A673 (cell line): ENCODE measurements at places on chromosomes 6 and 20. TPM values are rescaled to one million over a fixed set of nuclear protein-coding genes. Genes with fewer than 3 reads are reported as not detected.

- no peak for DNase-seq
- H3K4me1 ChIP-seq: no peaks in the 10 kb centered on the region
Measured at GRCh38 chr6:3865463-3865862, 16.3 kb downstream of the FAM50B start.

GRCh38 chr6:75437421-75437891, 56.1 kb downstream of the FILIP1 start:
- no peaks in the 10 kb centered on the region for H3K36me3 ChIP-seq
- DNase-seq: no peak
- H3K4me1 ChIP-seq: no peaks in the 10 kb centered on the region
- H3K4me3 ChIP-seq: no peak overlapping the region

DNA sequence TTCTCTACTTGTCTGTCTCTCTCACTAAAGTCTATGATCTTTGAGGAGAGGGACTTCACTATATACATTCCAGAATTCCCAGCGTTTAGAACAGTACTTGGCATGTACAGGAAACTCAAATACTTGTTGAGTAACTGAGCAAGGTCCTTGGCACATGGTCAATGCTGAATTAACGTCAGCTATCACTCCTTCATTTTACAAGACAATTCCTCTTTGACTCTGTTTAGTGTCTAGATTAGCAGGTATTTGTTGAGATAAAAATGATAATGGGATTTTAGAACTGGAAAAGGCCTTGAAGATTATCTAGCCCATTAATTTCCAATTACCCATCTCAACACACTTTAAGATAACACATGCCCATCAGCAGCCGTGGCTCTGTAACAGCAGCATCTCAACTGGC, 6.6 kb upstream of the GUCA1B start:
- no peaks in the 10 kb centered on the region for H3K27me3 ChIP-seq
- no peak overlapping the region for H3K27ac ChIP-seq
- no peaks in the 10 kb centered on the region for H3K4me1 ChIP-seq
- DNase-seq: no peak
- H3K36me3 ChIP-seq: peaks cover 1% of the 10 kb centered on the region

GRCh38 chr20:11205769-11206362, 532.1 kb upstream of the JAG1 start:
- no peaks in the 10 kb centered on the region for H3K36me3 ChIP-seq
- H3K4me3 ChIP-seq: no peak overlapping the region
- H3K27ac ChIP-seq: peak overlapping the region; percentile 5
- H3K4me1 ChIP-seq: peaks cover 10% of the 10 kb centered on the region
- DNase-seq: peak; percentile 45

DNA sequence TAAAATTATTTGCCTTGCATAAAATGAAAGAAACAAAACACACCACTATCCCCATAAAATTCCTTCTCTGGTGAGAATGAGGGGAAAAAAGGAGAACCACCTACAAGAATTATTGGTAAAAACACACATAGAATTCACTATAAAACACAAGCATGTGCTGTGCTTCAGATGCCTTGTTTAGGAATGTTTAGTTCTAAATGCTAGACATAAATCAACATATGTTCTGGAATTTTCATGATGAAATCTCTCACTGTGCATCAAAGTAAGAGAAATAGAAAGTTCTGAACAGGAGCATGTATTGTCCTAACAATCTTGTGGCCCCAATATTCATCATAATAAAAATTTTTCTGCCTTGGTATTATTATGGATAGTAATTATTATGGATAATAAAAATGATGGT, 111.0 kb downstream of the PLCB4 start:
- DNase-seq: no peak
- no peaks in the 10 kb centered on the region for H3K4me1 ChIP-seq

DNA sequence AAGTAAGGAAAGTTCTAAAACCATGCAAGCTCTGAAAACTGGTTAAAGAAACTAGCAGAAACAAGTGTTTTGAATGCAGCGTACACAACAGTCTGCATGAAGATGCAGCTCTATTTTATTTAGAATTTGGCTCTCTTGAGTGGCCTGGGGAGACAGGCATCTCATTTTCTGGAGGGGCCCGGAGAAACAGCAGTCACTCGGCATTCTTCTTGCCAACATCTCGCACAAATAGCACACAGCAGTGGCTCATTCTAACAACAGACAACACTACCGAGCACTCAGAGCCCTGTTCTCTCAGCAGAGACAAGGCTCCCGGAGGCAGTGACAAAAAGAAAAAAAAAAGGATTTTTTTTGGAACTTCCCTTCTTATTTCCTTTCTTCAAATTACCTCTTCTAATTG, 108.5 kb upstream of the STMND1 start:
- DNase-seq: no peak
- no peak overlapping the region for H3K27ac ChIP-seq
- H3K4me1 ChIP-seq: no peaks in the 10 kb centered on the region
- H3K4me3 ChIP-seq: no peak overlapping the region
- no peaks in the 10 kb centered on the region for H3K36me3 ChIP-seq

DNA sequence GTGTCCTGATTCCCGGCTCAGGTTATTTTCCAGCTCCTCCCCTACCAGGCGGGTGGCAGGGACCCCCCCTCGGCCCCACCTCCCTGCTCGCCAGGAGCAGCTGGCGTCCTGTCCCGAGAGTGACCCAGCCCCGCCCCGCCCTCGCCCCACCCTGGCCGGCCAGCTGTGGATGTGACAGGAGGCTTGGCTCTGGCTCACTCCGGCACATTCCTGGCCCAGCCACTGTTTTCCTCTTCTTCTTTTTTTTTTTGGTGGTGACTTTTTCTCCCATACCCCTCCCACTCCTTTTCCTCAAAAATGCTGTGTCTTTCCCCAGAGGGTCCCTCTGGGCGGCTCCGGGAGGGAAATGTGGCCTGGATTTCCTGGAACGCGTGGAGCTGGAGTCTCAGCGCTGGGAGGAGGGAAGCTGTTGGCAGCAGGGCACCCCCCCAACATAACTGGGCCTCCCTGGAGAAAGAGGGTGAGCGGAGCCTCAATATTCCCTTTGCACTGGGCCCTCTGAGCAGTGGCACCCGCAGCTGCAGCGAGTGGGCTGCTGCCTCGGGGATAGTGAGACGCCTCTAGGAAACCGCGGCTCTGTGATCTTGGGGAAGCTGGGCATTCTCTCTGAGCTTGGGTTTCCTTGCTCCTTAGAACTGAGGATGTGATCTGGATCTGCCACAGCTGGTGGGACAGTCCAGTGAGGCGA, 28.3 kb upstream of the CSNK2A1 start:
- no peak overlapping the region for H3K27ac ChIP-seq
- no peak for DNase-seq
- no peak overlapping the region for H3K4me3 ChIP-seq
- no peaks in the 10 kb centered on the region for H3K36me3 ChIP-seq
- H3K27me3 ChIP-seq: peaks cover 3% of the 10 kb centered on the region

- peak; percentile 81 for DNase-seq
- no peak overlapping the region for H3K4me3 ChIP-seq
- no peaks in the 10 kb centered on the region for H3K27me3 ChIP-seq
- H3K36me3 ChIP-seq: peaks cover 20% of the 10 kb centered on the region
Measured at GRCh38 chr20:17431621-17432364, 99.4 kb downstream of the BFSP1 start.

DNA sequence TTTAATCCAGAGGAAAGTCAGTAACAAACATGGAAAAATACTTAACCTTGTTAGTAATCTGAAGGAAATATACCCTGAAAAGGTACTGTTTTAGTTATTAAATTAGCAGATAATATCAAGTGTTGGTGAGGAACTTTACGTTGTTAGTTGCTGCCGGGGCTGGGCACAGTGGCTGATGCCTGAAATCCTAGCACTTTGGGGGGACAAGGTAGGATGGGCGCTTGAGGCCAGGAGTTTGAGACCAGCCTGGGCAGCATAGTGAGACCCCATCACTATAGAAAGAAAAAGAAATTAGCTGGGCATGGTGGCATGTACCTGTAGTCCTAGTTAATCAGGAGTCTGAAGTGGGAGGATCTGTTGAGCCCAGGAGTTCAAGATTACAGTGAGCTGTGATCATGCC, 72.7 kb upstream of the DYNLRB1 start:
- H3K36me3 ChIP-seq: peaks cover 78% of the 10 kb centered on the region
- no peak for DNase-seq
- no peak overlapping the region for H3K4me3 ChIP-seq
- H3K4me1 ChIP-seq: no peaks in the 10 kb centered on the region

- H3K27ac ChIP-seq: peak overlapping the region; percentile 28
- peak; percentile 15 for DNase-seq
- no peaks in the 10 kb centered on the region for H3K27me3 ChIP-seq
- peaks cover 5% of the 10 kb centered on the region for H3K4me1 ChIP-seq
Measured at GRCh38 chr6:31158863-31159855, 770 bp downstream of the TCF19 start.

DNA sequence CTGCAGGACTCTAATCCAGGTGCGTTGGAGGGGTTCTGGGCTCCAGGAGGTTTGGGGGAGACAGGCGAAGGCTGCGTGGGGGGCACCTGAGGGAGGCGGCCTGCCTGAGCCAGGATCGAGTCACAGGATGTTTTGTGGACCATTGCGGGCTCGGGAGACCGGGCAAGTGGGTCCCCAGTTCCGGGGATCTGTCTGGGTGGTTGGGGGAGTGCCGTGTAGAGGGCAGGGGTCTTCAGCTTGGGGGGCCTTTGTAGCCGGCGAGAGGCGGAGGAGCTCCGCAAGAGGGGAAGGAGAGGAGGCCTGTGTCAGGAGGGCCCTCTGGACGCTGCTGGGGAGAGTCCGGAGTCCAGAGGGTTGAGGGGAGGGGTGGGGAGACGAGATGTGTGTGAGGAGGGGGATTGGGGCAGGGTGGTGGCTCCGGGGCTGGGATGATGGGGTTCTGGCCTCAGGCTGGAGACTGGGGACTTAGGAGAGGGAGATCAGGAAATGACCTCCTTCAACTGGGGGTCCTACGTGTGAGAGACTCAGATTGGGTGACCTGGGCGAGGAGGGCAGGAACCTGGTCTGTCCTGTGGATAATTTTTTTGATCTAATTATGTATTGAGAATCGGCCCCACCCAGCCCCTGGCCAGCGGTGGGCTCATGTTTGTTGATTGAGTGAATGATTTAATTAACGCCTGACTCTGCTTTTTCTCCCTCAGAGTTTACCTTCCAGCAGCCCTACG, 505 bp downstream of the SNAI1 start:
- no peak for DNase-seq
- no peaks in the 10 kb centered on the region for H3K36me3 ChIP-seq
- H3K4me3 ChIP-seq: peak overlapping the region; percentile 50
- peak overlapping the region; percentile 49 for H3K27ac ChIP-seq
- H3K4me1 ChIP-seq: peaks cover 37% of the 10 kb centered on the region

DNA sequence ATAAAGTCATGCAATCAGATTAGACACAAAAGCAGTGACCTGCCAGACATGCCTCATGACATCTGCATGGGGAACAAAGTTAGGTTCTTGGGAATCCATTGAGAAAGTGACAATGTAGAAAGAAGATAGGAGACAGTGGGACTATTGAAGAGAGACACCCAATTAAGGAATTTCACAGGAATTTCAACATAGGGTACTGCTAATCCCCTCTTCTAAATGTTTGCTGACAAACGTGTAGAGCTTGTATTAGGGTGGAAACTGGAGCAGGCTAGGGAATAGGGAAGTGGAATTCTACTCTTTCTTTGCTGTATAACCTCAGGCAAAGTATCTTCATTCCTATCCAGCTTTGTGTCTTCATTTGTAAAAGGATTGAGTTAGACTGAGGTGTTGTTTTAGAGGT, 409.4 kb upstream of the SASH1 start:
- DNase-seq: no peak
- H3K4me1 ChIP-seq: no peaks in the 10 kb centered on the region
- no peaks in the 10 kb centered on the region for H3K27me3 ChIP-seq
- H3K36me3 ChIP-seq: no peaks in the 10 kb centered on the region
- no peak overlapping the region for H3K27ac ChIP-seq

GRCh38 chr6:45900808-45901752, 114.6 kb downstream of the CLIC5 start:
- H3K27ac ChIP-seq: no peak overlapping the region
- DNase-seq: no peak
- no peaks in the 10 kb centered on the region for H3K27me3 ChIP-seq
- no peaks in the 10 kb centered on the region for H3K36me3 ChIP-seq

- H3K36me3 ChIP-seq: no peaks in the 10 kb centered on the region
- H3K4me3 ChIP-seq: no peak overlapping the region
- no peaks in the 10 kb centered on the region for H3K4me1 ChIP-seq
- H3K27me3 ChIP-seq: no peaks in the 10 kb centered on the region
Measured at GRCh38 chr6:20147469-20147868, 64.8 kb downstream of the MBOAT1 start.

GRCh38 chr20:33092361-33092760, 12.9 kb downstream of the BPIFB4 start:
- no peaks in the 10 kb centered on the region for H3K36me3 ChIP-seq
- H3K27ac ChIP-seq: no peak overlapping the region
- no peaks in the 10 kb centered on the region for H3K4me1 ChIP-seq
- no peak for DNase-seq
- H3K27me3 ChIP-seq: peaks cover 13% of the 10 kb centered on the region
- H3K4me3 ChIP-seq: no peak overlapping the region

DNA sequence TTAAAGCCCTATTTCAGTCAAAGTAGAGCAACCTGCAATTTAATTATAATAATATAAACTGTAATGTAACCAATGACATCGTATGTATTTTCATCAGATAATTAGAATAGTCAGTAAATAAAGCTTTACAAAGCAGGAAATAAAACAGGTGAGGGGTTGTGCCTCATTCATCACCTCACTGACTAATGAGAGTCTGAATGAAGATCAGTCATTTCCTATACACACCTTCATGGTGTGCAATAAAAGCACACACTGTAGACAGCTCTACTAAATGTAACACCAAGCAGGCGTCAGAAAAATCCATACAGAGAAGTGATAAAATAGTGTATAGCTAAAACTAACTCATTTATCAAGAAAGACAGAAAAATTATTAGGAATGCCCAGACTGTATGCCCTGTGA, 105.9 kb downstream of the MAN1A1 start:
- no peak overlapping the region for H3K27ac ChIP-seq
- H3K27me3 ChIP-seq: no peaks in the 10 kb centered on the region
- no peak overlapping the region for H3K4me3 ChIP-seq
- no peaks in the 10 kb centered on the region for H3K36me3 ChIP-seq
- no peak for DNase-seq
- peaks cover 3% of the 10 kb centered on the region for H3K4me1 ChIP-seq

DNA sequence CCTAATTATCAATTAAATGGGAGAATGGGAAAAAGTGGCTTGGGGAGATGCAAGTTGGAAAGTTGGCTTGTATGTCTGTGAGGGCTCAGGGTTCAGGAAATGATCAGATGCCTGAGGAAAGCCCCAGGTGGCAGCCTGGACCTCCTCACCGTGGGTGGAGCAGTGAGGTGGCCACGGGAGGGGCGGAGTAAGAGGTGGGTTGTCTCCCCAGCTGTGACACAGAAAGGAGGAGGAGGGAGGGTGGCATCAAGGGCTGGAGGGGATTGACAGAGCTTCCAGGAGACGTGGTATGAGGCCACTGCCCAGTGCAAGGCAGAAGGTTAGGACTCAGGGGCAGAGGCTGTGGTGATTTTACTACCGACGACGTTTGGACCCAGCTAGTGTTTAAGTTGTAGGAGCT, 672.2 kb downstream of the PRKN start:
- no peak for DNase-seq
- H3K4me1 ChIP-seq: no peaks in the 10 kb centered on the region
- H3K27me3 ChIP-seq: no peaks in the 10 kb centered on the region
- H3K4me3 ChIP-seq: no peak overlapping the region
- no peak overlapping the region for H3K27ac ChIP-seq

RSPO4 gene
- not detected in 2 replicates for total RNA-seq

POPDC3 gene
- 0.62 and 1.4 TPM in 2 replicates for total RNA-seq

ABCF1 gene
- 109 and 119 TPM in 2 replicates for total RNA-seq

CHD6 gene
- total RNA-seq: 46.7 and 58.0 TPM in 2 replicates

EYS gene
- total RNA-seq: 0.47 and 0.50 TPM in 2 replicates

SEMG1 gene
- total RNA-seq: 2.1 and 5.5 TPM in 2 replicates

KIFC1 gene
- total RNA-seq: 123 and 133 TPM in 2 replicates

CLVS2 gene
- total RNA-seq: 84.9 and 89.6 TPM in 2 replicates

REM1 gene
- not detected in 2 replicates for total RNA-seq

PRSS35 gene
- 112 and 131 TPM in 2 replicates for total RNA-seq

BMP2 gene
- total RNA-seq: not detected in 2 replicates
